ENCODE measurements at places on chromosomes 2 and 18.

GRCh38 chr2:225400060-225400511 is 576 bp downstream of the NYAP2 start:
- no peak for DNase-seq

GRCh38 chr18:21051620-21052019 is 60.0 kb downstream of the ROCK1 start:
- no peak for DNase-seq

DNA sequence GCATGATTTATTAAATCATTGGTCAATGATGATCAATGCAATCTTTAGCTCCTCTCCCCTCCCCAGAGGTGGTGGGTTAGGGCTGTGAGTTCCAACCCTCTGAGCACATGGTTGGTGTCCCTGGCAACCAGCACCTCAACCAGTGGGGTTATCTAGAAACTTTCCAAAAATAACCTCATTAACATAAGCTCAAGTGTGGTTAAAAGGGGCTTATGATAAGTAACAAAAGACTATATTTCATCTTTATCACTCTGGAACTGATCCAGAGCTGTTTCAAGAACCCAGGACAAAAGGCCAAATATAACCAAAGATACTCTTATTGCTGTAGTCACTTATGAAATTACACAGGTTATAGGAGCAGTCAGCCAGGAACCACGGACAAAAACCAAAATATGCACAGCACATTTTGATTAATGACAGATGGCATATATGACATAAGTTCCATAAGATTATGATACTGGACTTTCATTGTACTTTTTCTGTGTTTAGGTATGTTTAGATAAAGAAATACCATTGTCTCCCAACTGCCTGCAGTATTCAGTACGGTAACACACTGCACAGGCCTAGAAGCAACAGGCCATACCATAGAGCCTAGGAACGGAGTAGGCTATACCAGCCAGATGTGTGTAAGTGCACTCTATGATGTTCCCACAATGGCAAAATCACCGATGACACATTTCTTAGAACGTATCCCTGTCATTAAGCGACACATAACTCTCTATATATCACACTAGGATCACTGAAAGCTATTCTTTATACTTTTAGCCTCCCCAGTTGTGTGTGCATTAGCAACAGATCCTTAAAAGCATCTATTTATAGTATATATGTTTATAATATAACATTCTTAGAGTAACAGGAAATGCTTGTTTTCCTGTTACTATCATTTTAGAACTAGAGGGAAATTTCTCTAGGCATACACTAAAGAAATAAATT is 31.9 kb downstream of the KIDINS220 start:
- DNase-seq: no peak

GRCh38 chr2:86003967-86004366 is 101.7 kb downstream of the POLR1A start:
- no peak for DNase-seq

GRCh38 chr2:200847269-200847668 is 17.2 kb downstream of the CLK1 start:
- DNase-seq: no peak
